ENCODE measurements at places on chromosomes 2 and 18.

DNA sequence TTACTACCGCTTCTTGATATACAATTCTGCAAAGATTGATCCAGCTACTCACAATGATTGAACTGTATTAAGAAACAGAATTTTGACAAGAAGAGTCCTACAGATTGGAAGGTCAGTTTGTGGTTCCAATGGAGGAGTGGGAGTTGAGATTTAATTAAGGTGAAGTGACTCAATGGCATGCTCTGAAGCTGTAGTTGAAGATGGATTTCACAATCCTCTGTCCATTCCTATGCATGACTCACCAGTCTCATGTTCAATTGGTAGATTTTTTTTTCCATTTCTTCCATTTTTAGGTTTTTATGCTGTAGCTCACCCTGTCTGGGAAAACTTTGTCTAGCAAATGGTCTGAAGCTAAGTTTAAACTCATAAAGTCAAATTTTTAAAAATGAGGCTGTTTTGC lies 83.3 kb downstream of the DPP4 start:
- no peak for DNase-seq

GRCh38 chr18:58257461-58257860 lies 213.4 kb downstream of the NEDD4L start:
- no peak for DNase-seq

- no peak for DNase-seq
These were observed 14.6 kb upstream of the ALK start for GRCh38 chr2:29936020-29936419.

DNA sequence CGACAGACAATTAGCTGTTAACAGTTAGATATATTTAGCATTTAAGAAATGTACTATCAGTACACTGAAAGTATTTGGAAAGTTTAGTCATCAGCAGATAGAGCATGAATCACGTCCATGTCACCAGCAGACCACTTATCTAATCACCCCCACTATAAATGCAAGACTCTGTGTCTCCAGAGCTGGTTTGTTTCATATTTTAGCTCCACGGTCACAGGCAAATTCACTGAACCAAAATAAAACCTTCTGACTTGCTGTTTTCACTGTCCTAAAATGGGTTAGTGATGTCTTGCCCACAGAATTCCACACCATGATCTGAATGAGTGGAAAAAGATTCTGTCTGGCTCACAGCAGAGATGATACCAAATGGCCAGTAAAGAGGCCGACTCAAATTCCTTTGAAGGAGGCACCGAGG lies 64.9 kb downstream of the CDH2 start:
- DNase-seq: no peak

DNA sequence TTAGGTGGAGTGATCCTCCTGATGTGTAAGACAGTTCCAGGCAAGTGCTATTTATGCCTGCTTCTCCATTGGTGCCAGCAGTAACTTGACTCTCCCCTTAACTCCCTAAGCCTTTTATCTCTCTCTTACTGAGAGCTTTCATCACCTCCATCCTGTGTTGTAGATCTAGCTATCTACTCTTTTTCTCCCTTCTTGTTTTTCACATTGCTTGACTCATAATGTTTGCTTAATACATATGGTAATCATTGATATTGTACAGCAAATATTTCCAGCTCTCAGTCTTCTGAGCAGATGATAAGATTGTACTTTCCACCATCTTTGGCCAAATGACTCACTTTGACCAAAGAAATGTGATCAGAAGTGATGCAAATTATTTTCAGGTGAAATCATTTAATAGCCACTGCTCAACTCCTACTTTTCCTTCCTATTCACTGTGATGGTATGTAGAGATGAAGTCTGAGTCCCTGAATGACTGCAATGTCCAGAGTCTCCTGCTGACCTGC lies 165.0 kb downstream of the PLCL1 start:
- no peak for DNase-seq

GRCh38 chr2:176128982-176129796 lies at the start of gene HOXD8:
Gene HOXD8 (plus strand): TSS chr2:176129705. CDS start chr2:176130367, 662 bp downstream.
- no peak for DNase-seq

DNA sequence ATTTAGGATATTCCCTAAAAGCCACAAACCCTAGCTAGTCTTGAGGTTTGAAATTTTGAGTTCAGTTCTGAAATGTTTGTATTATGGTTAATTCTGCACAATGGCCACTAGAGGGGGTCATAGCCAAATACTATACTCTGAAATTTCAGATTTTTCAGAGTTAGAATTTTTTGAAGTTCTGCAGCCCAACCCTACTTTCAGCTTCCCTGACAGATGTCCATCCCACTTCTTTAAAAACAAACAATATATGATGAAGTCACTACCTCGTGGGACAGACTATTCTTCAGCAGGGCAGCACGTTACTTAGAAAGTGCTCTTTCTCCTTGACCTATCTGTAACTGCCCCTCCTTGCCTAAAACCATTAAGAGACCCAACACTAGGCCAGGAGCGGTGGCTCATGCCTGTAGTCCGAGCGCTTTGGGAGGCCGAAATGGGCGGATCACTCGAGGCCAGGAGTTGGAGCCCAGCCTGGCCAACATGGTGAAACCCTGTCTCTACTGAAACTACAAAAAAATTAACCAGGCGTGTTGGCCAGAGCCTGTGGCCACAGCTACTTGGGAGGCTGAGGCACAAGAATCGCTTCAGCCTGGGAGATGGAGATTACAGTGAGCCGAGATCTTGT lies 48.2 kb upstream of the PAPOLG start:
- DNase-seq: no peak

GRCh38 chr2:150470435-150470834 lies 17.0 kb downstream of the RND3 start:
- no peak for DNase-seq

DNA sequence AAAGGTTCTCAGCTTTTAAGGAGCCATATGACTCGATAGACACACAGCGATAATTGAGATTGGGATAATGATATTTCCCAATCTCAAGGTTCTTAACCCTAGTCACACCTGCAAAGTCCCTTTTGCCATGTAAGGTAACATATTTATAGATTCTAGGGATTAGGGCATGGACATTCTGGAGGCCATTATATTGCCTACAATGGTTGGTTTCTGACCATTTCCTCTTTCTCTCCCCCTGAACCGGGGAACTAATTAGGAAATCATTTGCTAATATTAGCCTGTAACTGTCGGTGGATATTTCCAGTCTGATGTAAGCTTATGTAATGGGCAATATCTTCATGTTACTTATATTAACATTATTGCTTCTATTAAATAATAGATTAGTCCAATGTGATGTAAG lies 40.8 kb upstream of the ARHGAP15 start:
- DNase-seq: no peak

DNA sequence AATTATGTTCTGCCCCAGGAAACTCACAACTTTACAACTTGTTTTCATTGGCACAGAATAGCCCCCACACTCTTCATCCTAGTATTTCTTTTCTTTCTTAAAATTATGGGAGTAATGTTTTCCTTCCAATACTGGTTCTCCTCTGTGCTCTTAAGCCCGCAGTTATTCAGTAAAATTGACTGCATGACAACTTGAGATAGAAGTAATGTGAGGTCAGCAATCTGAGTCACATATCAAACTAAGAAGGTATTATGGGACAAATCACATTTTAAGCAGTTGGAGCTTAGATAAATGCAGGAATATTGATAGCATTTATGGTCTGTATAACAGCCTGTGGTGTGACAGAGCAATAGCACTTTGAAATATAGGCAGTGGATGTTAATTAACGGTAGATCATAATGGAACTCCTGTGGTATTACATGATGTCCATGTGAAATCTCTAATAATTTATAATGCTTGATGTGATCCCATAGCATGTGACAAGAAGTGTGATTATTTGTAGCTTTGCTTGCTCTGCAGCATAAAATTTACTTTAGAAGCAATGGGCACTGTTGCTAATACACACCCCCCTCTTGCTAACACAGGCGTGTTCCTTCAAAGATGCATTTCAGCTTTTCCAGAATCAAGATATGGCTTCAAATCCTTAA lies 351.4 kb upstream of the CDH20 start:
- DNase-seq: no peak

- peak; percentile 49 for DNase-seq
These were observed 68.9 kb downstream of the DOCK10 start for GRCh38 chr2:224973112-224974016.

DNA sequence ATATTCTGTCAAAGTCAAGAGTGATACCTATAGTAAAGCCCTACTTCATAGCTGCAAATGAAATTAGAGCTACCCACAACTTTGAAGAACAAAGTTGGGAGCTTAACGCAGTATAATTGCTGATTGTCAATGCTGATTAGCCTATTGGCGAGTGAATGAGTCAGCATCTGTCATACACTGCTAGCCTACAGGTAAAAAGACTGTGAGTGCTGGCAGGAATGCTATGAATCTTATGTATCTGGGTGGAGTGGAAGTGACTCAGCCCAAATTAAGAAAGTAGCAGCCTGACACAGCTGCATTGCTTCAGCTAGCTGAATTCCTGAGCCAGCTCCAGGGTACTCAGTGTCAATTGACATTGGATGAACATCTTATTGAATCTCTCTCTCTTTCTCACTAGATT lies 179.4 kb upstream of the DCC start:
- no peak for DNase-seq

DNA sequence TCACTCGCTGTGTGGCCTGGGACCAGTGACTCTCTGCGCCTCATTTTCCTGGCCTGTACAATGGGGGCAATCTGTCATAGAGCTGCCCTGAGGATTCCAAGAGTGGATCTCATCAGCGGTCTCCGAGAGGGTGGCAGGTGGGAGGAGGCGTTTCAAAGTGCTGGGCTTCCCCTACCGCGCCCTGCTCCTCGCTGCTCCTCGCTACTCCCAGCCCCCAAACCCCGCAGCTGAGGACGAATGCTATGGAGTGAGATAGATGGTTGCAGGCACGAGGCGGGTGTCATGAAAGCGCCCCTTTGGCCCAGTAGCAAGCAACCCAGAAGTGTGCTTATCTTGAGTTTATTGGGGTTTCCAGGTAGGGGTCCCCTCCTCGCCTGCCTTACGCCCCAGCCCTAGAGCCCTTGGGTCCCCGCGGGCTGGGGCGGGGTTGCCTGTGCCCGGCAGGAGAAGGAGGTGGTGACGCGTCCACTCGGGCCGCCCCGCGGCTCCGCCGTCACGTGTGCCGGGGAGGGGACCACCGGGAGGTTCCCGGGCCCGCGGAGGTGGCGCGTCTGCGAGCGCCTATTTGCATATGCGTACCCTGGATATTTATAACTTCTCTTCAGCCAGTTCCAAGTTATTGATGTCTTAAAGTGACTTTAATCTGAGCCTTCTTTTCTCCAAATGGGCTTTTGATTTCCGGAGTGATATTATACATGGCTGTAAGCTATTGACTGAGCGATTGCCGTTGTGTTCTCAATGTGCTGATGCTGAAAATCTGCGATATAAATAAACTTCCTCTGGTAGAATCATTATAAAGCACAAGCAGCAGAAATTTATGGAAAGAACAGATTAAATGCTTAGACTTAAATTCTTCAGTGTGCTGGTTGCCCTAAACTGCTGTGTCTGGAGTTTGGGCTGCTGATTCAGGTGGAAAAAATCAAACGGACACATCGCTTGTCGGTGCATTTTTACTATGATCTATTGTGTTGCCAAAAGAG lies 263.7 kb downstream of the ATAD2B start:
- DNase-seq: no peak

- no peak for DNase-seq
These were observed 244.3 kb downstream of the METTL4 start for GRCh38 chr18:2326999-2327398.

DNA sequence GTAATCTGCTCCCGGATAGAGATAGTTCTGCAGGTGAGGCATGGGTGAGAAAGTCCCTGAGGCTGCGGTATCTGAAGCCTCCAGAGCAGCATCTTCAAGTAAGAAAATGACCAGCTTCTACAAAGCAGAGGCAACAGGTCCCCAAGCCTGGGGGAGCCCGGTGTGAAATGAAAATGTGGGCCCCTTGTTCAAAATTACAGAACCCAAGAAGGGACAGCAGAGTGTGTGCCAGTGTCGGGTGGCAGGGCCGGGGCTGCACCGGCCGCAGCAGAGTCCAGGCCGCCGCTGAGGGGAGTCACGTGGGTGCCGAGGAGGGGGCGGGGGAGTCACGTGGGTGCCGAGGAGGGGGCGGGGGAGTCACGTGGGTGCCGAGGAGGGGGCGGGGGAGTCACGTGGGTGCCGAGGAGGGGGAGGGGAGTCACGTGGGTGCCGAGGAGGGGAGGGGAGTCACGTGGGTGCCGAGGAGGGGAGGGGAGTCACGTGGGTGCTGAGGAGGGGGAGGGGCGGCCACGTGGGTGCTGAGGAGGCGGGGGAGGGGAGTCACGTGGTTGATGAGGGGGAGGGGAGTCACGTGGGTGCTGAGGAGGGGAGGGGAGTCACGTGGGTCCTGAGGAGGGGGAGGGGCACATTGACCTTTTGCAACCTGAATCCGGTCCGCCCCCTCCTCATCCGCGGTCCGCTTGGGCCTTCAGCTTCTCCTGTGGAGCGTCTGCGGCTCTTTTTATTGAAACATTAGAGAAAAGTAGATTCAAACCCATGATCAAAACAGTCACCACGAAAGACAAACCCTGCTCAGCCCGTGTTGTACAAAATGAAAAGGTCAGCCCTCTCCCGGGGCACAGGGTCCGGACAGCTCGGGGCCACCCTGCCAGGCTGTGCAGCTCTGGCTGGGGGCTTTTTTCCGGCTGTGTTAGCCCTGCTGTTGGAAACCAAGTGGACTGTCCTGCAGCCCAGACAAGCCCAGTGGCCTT lies 10.4 kb downstream of the COLEC11 start:
- no peak for DNase-seq

GRCh38 chr2:145041706-145042105 lies 521.8 kb upstream of the ZEB2 start:
- no peak for DNase-seq

DNA sequence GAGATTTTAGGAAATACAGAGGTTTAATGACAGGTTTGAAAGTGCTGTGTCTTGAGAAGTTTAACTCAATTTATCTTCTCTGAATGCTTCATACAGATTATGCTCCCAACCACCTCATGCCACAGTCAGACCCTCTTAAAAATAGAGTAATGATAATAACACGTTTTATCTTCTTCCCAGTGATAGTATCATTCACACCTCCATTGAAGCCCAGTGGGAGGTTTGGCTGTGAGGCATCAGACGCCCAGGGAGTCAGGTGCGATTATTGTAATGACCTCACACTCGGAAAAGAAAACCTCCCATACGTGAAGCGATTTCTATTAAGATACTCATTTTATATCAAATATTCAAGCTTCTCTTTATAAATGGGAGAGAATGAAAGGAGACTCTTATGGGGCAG lies 366.3 kb downstream of the SETBP1 start:
- no peak for DNase-seq

GRCh38 chr2:207465894-207466293 lies 63.9 kb upstream of the CREB1 start:
- DNase-seq: no peak

DNA sequence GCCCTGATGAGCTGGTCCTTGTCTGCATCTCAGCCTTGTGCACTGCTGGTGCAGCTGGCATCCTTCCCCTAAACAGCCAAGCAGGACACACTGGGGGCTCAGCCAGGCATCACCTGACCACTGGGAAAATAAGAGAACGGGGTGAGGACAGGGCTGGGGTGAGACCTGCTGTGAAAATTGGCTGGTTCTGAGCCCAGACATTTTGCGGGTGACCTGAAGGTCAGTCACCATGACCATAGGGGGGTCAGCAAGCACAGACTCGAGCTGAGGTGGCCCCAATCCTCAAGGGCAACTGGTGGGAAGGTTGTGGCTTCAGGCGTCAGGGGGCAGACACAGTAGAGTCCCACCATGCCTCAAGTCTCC lies 144.9 kb upstream of the TWIST2 start:
- DNase-seq: no peak

- no peak for DNase-seq
These were observed 548.8 kb upstream of the ZNF804A start for GRCh38 chr2:184049566-184049965.

- DNase-seq: no peak
These were observed 837.7 kb upstream of the SLC39A10 start for GRCh38 chr2:194819367-194819766.

Measured in NK-92 treated with Interleukin-12 subunit alpha and Interleukin-12 subunit beta, amount 100 ng/mL, for 24 hours (cell line).